Stimulated activated CD8-positive, alpha-beta memory T cell treated with anti-CD3 and anti-CD28 coated beads, Interleukin-7, amount 100 ng/mL, for 24 hours (primary cell): ENCODE measurements at places on chromosomes 16 and 17.

GRCh38 chr16:58118801-58119508, 10.2 kb downstream of the CFAP20 start:
- DNase-seq: no peak

GRCh38 chr16:29665294-29666077, 2.4 kb downstream of the SPN start:
- DNase-seq: no peak

DNA sequence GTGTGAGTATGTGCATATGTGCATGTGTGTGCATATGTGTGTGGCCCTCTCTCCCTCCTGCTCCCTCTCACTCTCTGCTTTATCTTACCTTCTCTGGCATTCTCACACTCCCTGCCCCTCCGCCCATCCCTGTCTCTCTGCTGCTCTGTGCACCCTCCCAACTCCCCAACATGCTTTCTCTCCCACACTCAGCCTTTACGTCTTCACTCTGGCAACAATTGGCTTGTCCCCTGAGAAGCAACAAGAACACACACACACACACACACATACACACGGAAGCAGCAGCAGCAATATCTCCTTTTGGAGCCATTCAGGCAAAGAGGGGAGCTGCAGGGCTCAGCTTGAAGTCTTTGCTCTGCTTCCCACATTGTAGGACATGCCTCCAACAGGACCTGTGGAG, 27.8 kb downstream of the PITPNM3 start:
- DNase-seq: no peak

GRCh38 chr16:78292844-78293380, 193.5 kb downstream of the WWOX start:
- DNase-seq: no peak

DNA sequence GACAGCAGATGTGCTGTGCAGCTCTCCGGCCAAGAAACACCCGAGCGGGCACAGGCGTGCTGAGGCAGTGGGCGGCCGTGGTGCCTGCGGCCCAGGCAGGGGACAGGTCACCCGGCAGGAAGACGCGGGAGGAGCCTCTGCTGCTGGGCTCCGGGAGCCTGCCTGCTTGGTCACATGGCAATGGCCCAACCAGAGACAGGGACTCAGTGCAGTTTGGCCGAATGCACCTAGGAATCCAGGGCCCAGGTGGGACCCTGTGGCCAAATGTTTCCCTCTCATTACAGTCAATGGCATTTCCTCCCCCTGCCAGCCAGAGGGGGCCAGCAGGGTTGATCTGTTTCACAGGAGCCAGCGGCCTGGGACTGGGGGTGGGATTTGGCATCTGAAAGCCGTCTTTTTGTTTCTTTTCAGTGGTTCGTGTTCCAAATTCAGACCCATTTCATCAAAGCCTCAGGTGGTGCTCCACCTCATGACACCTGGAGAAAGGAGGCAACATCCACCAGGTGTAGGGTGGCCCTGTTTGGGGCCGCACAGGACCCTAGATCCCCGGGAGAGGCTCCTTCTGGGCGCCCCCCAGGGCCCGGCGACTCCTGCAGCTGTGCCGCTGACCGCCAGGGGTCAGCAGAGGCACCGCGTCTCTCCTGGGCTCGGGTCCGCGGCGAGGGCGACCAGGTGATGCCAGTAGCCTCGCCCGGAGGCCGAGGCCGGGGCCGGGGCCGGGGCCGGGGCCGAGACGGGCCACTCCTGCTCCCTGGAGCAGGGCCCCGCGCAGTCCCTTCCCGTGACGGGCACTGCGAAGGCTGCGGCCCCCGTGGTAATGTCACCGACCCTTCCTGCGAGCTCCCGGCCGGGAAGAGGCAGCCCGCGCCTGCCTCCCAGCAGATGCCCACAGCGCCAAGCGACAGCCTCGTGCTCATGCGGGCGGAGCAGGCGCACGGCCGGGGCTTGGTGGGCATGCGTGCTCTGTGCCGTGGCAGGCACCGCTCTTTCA, 118.5 kb downstream of the C16orf78 start:
- DNase-seq: no peak

GRCh38 chr16:68242926-68243858, 2.0 kb upstream of the PLA2G15 start:
- DNase-seq: no peak

- DNase-seq: no peak
Observed at GRCh38 chr17:81422776-81423697, 27.8 kb downstream of the BAHCC1 start.

DNA sequence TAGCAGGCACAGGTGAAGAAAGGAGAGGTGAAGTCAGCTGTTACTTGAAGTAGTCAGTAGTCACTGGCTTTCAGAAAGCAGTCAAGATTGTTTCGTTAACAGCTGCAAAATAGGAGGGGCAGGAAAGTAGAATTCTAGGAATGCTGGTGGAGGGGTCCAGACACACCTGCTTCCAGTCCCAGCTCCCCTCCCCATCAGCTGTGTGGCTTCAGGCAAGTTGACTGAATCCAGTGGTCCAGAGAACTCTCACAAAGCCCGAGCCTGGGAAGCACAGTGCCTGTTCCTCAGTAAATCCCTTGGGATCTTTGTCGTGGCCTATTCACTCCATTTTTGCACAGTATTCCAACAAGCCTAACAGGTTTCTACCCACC, 4.6 kb upstream of the SOCS1 start:
- DNase-seq: no peak

DNA sequence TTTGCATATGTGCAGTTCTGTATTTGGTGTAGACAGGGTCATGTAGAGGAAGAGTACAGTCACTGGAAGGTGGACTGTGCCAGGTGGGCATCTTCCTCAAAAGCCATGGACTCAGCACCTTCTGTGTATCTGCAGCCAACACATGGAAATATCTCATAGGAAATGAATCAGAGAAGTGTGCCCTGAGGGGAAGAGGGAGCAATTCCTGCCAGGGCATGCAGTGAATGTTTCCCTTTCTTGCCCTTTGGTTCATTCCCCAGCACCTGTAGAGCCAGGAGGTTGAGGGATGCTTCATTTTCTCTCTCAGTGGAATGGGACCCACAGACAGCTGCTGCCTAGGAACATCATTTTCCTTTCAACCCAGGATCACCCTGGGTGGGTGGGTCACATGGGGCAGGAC, 146.1 kb upstream of the HSBP1 start:
- no peak for DNase-seq

DNA sequence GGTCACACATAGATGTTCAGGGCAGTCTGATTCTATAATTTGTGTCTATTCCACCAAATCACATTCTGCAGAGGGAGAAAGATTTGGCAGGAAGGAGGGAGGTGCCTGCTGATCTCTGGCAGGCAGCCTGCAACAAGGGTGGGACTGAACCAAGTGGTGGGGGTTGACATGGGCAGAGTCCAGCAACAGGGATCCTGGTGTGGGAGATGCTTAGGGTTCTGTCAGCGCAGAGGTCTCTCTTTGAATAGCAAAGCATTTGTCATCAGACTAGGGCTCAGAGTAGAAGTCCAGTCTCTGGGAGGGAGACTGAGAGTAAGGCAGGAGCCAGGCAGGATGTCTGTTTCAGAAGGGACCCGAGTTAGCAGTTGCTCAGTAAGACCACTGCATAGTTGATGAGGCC, 94.6 kb downstream of the UTP18 start:
- DNase-seq: no peak

DNA sequence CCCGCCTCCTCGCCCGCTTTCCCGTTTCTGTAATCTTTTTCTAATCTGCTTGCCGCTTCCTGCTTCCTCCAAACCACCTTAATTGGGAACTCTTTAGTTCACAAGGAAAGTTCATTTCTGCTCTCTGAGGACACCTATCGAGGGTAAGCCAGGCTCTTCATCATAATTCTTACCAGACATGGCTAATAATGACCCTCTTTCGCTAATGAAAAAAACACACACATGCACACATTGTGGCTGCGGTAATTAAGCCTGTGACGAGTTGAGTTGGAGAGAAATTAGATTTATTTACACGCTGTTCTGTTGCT, 100.6 kb downstream of the ZNF423 start:
- no peak for DNase-seq

- no peak for DNase-seq
Observed at GRCh38 chr17:49993423-49994060, 1.5 kb downstream of the DLX3 start.

DNA sequence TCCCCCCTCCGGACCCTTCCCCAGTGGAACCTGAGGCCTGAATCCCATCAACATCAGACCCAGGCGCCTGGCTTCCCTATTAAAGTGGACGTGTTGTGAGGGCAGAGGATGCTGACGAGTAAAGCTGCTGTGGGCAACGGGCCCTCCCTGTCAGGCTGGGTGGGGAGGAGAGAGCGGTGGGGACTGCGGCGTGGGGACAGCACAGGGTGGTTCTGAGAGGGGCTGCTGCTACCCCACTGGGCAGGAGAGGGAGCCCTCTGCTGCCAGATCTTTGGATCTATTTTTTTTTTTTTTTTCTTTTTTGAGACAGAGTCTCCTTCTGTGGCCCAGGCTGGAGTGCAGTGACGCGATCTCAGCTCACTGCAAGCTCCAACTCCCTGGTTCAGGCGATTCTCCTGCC, 5.9 kb downstream of the CA5A start:
- no peak for DNase-seq

GRCh38 chr16:20942256-20942655, 41.7 kb downstream of the LYRM1 start:
- DNase-seq: no peak

GRCh38 chr17:71363661-71364060, 757.2 kb upstream of the SOX9 start:
- DNase-seq: no peak

- DNase-seq: no peak
Observed at GRCh38 chr17:62692159-62692651, 64.7 kb downstream of the MRC2 start.

DNA sequence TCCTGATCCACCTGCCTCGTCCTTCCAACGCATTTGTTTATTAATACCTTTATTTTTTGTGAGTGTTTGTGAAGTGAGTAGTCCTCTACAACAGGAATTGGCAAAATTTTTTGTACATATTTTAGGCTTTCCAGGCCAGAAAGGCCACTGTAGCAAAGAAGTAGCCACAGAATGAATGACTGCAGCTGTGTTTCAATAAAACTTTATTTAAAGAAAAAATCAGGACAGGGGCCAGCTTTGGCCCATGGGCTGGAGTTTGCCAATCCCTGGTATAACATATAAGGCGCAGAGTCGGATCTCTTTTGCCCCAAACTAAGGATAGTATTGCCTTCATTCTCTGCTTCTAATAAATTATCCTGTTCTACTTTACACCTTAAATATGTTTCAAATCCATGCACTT, 198.0 kb upstream of the COX10 start:
- DNase-seq: no peak

GRCh38 chr17:3750926-3751325, 27.2 kb downstream of the HASPIN start:
- no peak for DNase-seq

GRCh38 chr17:67443931-67444595, 67.0 kb downstream of the PITPNC1 start:
- DNase-seq: no peak

- no peak for DNase-seq
Observed at GRCh38 chr17:42178817-42179216, 2.1 kb downstream of the KCNH4 start.

GRCh38 chr16:27428026-27428785, 26.2 kb downstream of the IL21R start:
- no peak for DNase-seq

GRCh38 chr17:66636111-66636510, 198.8 kb upstream of the CACNG5 start:
- no peak for DNase-seq

- no peak for DNase-seq
Observed at GRCh38 chr16:57372372-57373116, at the start of gene CX3CL1. TSS of gene CX3CL1 (plus strand) at chr16:57372490. CDS start at chr16:57372569, 79 bp downstream.
